Hepatocyte (in vitro differentiated cells): ENCODE measurements at places on chromosomes 4 and X.
A peak's percentile ranks its signal among the peaks of the same experiment; 100 is the strongest.

GRCh38 chrX:44967221-44967620 is 94.2 kb downstream of the KDM6A start:
- H3K27me3 ChIP-seq, result no peaks in the 10 kb centered on the region
- DNase-seq, result no peak
- no peaks in the 10 kb centered on the region for H3K36me3 ChIP-seq
- no peaks in the 10 kb centered on the region for H3K4me1 ChIP-seq

- no peaks in the 10 kb centered on the region for H3K4me1 ChIP-seq
- no peaks in the 10 kb centered on the region for H3K36me3 ChIP-seq
- H3K4me3 ChIP-seq, result no peak overlapping the region
- peak; percentile 14 for DNase-seq
Observed at GRCh38 chrX:108270739-108271396, 167.4 kb downstream of the COL4A6 start.

- no peaks in the 10 kb centered on the region for H3K36me3 ChIP-seq
- H3K27ac ChIP-seq, result no peak overlapping the region
- H3K27me3 ChIP-seq, result no peaks in the 10 kb centered on the region
- no peaks in the 10 kb centered on the region for H3K4me1 ChIP-seq
- H3K4me3 ChIP-seq, result no peak overlapping the region
Observed at GRCh38 chr4:131488772-131489171, 1660.3 kb upstream of the PCDH10 start.

DNA sequence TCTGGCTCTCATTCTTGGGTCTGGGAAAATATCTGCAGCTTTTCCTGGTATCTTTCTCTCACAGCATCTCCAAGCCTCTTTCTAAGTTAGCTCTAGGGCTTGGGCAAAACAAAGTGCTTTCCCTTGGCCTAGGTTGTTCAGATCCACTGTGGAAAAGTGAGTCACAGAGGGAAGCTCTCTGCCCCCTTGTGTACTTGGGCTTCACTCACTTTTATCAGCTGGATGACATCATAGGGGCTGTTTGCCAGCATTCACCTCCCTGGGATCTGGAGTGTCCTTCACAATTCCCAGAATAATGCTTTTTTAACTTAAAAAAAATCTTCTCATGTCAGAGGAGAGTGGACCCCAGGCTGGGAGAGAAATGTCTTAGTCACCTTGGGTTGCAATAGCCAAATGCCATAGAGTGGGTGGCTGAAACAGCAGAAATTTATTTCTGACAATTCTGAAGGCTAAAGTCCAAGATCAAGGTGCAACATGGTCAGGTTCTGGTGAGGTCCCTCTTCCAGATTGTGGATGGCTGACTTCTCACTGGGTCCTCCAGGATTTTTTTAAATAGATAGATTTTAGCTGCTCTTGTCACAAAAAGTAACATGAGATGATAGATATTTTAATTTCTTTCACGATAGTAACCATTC is 247.8 kb downstream of the SH2D1A start:
- H3K36me3 ChIP-seq, result no peaks in the 10 kb centered on the region
- no peak overlapping the region for H3K27ac ChIP-seq
- peak; percentile 29 for DNase-seq
- no peak overlapping the region for H3K4me3 ChIP-seq
- no peaks in the 10 kb centered on the region for H3K27me3 ChIP-seq

- peak; percentile 4 for DNase-seq
- H3K36me3 ChIP-seq, result no peaks in the 10 kb centered on the region
- H3K27me3 ChIP-seq, result no peaks in the 10 kb centered on the region
- no peaks in the 10 kb centered on the region for H3K4me1 ChIP-seq
Observed at GRCh38 chr4:83917572-83917971, 381.7 kb downstream of the GPAT3 start.

DNA sequence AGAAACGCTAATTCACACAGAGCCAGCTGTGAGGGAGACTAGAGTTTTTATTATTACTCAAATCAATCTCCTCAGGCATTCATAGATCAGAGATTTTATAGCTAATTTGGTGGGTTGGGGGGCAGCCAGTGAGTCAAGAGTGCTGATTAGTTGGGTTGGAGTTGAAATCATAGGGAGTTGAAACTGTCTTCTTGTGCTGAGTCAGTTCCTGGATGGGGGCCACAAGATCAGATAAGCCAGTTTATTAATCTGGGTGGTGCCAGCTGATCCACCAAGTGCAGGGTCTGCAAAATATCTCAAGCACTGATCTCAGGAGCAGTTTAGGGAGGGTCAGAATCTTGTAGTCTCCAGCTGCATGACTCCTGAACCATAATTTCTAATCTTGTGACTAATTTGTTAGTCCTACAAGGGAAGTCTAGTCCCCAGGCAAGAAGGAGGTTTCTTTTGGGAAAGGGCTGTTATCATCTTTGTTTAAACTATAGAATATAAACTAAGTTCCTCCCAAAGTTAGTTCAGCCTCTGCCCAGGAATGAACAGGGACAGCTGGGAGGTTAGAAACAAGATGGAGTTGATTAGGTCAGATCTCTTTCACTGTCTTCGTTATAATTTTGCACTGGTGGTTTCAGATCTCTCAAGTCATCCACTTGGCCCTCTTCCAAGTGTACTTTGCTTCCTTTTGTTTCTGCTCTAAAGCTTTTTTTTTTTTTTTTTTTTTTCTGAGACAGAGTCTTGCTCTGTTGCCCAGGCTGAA is 5.4 kb upstream of the NAA11 start:
- no peaks in the 10 kb centered on the region for H3K27me3 ChIP-seq
- H3K36me3 ChIP-seq, result no peaks in the 10 kb centered on the region
- H3K27ac ChIP-seq, result no peak overlapping the region
- no peak overlapping the region for H3K4me3 ChIP-seq
- no peaks in the 10 kb centered on the region for H3K4me1 ChIP-seq
